BJ (cell line): ENCODE measurements at places on chromosomes 5 and 9.
A peak's percentile ranks its signal among the peaks of the same experiment; 100 is the strongest.

DNA sequence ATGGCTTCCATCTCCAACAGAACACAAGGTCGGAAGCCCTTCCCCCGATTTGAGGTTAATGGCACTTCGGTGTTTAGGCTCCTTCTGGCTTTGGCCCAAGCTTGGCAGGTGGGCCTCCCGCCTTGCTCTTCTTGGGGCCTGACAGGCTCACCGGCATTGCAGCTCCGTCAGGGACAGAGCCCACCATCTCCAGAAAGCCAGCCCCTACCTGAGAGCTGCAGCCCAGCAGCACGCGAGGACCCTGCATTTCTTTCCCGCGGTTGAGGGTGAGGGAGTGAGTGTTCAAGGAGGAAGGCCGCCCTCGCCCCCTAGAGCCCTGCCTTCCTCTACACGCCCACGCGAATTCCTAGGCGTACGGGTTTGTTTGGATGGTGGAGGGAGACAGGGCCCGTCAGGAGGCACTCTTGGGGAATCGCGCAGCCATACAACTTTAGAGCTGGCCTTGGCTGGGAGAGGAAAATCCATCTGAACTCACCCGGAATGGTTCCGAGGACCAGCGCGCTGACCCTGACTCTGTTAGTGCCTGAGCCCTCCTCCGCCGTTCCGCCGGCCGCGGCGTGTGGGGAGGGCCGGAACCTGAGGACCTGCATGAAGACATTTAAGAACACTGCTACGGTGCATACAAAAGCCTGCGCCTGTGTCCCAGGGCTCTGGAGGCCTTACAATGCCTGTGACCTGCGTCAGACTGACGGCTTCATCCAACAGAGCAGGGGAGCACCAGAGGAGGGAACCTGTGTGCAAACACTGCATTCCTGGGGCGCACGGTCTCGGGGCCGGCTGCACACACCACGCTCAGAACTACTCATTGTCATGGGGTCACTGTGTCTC lies 73.8 kb downstream of the MRPL36 start:
- no peak for DNase-seq

DNA sequence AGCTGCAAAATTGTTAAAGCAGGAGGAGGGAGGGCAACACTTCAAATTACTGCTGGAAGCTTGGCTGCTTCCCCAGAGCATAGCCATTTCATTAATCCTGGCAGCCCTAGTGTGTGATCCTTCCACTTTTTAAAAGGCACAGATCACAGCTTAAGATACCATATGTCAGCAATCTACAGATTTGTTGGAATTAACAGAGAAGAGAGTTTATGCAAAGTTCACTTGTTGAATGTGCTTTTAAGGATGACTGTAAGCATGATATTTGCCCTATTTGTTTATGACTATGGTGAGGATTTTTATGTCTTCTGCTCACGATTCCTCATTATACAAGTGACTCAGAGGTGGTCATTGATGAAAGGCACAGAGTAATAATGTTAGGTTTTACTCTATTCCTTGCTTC lies 156.0 kb upstream of the CDKN2B start:
- peak; percentile 31 for DNase-seq

DNA sequence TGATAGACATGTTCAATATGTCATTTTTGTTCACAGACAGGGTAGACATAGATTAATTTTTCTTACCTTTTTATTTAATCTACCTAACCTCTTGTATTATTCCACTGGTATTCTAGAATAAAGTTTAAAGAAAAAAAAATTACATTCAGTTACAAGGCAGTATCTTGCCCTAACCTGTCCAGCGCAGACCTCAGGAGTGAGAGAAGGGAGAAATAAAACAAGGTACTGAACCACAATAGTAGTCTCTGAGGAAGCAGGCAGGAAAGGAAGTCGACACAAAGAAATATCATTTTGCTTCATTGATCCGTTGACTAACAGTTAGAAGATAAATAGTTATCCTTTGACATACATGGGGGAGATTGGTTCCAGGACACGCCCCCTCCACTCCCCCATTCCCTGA lies 12.5 kb upstream of the ADAMTSL1 start:
- no peak for DNase-seq

DNA sequence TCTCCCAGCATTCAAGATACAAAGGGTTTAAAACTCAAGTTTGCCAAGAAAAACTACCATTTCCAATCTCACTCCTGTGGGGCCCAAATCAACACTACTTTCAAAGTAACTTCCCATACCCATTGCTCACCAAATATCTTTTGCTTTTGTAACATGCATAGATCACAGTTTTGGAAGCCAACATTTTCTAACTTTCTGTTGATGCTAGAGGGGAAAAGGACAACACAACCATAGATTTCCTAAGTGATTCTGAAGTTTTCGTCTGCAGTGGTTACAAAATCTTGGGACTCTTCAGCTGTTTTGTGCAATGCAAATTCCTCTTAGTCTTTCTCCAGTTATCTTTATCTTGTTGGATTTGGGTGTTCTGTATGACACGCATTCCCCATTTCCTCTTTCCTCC lies 94.1 kb upstream of the PAPPA start:
- no peak for DNase-seq

DNA sequence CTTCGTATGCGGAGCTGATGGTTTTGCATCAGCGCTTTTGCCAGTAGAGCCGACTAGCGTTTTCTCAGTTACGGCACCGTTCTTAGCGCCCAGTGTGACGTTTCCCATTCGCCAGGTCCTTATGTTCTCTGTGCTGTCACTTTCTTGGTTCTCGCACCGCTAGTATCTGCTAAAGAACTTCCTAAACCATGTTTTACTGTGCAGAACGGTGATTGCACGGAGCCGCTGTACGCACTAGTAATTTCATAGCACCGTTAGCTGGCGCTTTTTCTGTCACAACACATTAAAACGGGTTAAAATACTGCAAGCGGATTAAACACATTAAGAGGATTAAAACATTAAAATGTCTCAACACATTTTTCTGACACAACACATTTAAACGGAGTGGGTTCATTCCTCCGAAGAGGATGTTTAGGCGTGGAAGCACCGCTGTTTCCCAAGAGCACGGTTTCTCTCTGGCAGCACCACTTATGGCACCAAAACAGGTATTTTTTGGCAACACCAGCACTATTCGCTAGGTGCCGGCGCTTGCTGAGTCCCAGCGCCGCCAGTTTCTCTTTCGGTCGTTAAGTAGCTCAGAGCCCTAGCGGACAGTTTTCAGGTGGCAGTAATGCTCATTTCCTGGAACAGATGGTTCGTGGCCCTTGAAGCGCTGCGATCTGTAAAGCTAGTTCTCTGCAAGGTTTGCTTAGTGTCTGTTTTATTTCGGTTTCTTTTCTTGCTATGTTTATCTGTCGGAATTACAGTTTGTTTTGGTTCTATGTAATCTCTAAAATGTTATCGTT lies 20.3 kb downstream of the ANXA2R start:
- no peak for DNase-seq

- DNase-seq, result no peak
Observed at GRCh38 chr9:134641990-134642384, 384 bp downstream of the COL5A1 start.

GRCh38 chr9:13508681-13509080 lies 229.2 kb upstream of the MPDZ start:
- no peak for DNase-seq

DNA sequence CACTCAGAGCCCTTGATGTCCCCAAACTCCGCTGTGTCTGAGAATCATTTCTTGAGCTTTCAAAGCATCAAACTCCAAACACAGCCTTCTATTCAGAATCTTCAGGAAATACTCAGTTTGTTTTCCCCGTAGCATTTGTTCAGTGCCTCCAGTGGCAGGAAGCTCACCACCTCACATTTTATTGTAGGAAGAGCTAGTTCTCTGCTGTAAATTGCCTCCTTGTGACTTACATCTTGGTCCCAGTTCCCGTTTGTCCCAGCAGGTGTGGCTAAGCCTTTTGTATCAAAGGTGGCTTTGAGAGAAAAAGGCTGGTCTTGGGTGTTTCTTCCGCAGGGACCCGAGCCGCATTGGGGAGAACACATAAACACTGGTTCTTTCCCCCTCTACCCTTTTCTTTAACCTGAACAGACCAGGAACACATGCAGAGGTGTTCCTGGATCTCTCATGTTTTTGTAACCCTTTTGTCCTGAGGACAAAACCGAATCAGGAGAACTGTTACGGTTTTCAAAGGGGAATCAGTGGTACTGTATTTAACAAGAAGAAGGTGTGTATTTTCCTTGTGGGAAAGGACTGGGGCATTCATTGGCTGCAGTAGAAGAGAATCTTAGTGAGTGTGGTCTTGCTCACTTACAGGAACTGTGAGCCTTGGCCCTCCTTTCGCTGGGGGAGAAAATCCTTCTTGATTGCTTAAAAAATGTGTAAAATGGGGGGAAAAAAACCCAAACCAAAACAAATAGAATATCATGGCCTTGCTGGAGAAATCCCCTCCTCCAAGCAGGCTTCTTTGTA lies 1.9 kb downstream of the OSMR start:
- DNase-seq, result no peak

GRCh38 chr5:75965292-75965691 lies 117.9 kb upstream of the SV2C start:
- DNase-seq, result no peak

DNA sequence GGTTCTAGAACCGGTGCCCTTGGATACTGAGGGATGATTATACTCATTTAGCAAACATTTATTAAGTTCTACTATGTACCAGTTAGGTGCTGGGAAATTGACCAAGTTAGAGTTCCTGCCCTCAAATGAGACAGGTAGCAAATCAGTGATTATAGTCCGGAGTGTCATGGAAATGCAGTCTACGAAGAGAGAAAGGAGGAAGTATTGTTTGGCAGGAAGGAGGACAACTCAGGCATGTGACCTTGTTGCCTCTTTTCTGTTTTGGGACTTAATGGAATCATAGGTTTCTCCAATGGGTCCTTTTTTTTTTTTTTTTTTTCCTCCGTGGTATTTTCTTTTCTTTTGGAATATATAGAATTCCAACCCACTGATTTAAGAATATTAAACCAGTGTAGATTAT lies 28.0 kb downstream of the OSTF1 start:
- DNase-seq, result no peak

- no peak for DNase-seq
Observed at GRCh38 chr9:132121021-132121420, 40.8 kb upstream of the NTNG2 start.

GRCh38 chr9:109640580-109641371 lies 139.2 kb upstream of the PALM2AKAP2 start:
- no peak for DNase-seq

- DNase-seq, result no peak
Observed at GRCh38 chr5:173246511-173246910, 11.5 kb upstream of the NKX2-5 start.

DNA sequence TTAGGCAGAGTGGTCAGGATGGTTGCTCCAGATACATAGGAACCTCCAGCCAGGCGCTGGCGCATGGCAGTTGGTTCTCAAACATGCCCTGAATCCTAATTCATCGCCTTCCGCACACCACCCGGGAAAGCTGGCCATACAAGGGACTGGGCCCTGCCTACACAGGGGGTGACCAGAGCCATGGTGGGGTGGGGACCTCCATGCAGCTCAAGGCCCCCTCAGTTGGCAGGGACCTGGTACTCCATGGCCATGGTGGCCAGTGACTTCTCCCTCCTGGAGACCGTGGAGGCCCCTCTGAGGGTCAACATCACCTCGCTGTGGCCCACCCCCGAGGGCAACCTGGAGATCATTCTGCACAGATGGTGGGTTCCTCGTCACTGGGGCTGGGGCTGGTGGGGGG lies 26.8 kb downstream of the PAEP start:
- no peak for DNase-seq

DNA sequence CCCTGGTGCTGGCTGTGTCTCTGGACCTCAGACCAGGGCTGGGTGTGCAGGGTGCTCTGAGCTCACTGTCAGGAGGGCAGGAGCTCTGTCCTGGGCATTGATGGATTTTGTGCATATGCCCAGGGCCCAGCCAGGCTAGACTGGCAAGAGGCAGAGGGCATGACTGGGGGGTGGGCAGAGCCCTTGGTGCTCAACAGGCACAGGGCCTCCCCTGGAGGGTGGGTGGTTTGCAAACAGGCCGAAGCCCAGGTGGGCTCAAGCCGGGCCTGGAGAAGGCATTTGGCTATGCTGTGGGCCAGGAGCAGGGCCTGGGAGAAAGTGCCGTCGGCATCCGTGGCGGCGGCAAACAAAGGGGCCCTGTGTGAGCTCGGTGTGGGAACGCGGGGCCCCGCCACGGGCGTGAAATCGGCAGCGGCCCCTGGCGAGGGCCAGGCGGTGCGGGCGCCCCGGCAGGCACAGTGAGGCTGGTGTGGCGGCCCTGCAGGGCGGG lies 1.9 kb upstream of the NRARP start:
- no peak for DNase-seq

DNA sequence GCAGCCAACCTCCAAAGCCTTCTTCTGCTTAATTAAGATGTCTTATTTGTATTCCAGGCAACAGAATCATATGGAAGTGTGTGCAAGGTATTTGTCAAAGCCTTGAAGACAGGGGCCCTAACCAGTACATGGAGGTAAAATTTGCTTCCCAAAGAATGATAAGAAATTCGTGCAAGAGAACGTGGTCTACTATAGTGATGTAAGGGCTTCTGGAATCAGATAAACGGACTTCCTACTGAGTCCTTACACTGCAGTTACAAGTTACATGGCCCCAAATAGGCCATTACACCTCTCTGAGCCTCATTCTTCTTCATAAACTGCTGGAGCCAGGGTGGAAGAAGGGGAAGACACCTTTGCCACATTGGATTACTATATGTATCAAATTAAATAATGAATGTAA lies 15.9 kb upstream of the ISOC1 start:
- DNase-seq, result no peak
